ENCODE measurements at places on chromosomes 5 and 9.

- DNase-seq = peak; percentile 65
These were observed 77.1 kb downstream of the SUSD1 start for GRCh38 chr9:112097712-112098688.

DNA sequence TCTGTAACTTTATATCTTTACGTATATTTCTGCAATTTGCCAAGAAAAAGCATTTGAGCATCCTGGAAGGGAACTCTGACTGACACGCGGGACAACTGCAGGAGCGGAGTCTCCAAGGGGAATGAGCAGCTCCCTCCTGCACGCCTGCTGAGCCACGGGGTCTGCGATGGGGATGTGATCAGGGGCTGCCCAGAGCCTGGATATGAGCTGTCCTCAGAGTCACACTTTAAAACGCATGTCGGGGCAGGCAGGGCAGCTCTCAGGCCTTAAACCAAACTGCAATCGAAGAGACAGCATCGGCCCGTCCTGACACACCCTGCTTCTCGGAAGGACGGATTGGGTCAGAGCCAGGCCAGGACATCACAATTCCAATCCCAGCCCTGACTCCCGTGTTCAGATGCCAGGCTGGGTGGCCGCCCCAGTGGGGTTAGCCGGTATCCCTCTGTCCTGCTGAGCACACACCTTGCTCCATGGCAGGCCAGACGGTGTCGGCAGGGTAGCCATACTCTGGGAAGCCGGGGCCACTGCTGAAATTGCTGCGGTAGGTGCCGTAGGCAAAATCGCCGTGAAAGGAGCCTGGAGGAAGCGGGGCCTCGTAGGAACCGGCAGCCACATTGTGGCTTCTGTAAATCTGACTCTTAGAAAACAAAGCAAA is 17.2 kb downstream of the SEC16A start:
- no peak for DNase-seq

DNA sequence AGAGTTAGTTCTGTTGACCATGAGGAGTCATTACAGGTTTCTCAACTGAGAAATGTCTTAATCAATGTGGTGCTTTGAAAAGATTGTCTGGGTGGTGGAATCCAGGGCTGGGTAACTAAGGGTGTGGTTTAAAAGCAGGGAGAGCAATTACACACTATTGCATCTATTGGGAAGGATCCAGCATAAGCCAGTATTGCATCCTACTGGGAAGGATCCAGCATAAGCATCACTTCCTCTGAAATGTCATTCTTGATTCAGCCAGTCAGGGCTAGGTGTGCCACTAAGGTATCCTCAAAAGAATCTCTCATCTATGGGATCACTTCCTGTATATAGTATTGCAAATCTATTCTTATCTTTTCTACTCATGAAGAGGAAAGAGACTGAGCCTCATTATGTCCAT is 38.6 kb downstream of the ELOVL7 start:
- no peak for DNase-seq

DNA sequence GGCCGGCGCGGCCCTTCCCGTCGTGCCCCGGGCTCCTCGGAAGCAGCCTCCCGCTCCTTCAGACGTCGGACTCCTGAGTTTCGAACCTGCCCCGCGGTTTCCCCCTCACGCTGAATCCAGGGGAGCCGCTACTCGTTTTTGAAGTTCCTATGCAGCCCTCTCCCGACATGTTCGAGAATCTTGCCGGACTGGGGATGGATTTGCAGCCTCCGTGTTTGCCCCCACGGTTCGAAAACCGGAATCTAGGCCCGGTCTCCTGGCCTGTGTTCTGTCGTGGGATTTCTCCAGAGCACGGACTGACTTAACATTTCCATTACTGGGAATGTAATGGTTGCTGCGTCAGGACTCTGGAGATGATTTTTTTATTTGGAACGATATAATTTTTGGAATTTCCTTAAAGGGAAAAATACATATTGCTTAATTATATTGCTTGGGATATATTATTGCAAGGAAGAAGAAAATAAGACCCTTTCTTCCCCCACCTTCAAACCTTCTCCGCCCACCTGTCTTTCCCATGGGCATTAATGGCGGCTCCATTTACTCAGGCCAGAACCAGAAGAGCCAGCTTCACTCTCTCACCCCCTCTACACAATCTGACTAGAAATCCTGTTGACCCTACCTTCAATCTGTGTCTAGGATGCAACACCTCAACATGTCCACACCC is 8.5 kb upstream of the MGAT1 start:
- DNase-seq = no peak

DNA sequence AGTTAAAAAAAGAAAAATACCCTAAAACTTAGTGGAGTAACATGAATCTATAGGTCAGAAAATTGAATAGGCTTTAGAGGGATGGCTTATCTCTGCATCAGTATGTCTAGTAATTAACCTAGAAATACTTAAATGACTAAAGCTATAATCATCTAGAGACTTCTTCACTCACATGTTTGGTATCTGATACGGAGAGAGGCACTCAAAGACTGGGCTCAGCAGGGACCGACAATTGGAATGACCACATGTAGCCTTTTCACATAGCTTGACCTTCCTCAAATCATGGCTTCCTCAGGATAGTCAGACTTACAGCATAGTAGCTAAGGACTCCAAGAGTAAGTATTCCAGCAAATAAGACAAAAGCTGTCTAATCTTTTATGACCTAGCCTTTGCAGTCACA is 105.3 kb upstream of the RORB start:
- no peak for DNase-seq

DNA sequence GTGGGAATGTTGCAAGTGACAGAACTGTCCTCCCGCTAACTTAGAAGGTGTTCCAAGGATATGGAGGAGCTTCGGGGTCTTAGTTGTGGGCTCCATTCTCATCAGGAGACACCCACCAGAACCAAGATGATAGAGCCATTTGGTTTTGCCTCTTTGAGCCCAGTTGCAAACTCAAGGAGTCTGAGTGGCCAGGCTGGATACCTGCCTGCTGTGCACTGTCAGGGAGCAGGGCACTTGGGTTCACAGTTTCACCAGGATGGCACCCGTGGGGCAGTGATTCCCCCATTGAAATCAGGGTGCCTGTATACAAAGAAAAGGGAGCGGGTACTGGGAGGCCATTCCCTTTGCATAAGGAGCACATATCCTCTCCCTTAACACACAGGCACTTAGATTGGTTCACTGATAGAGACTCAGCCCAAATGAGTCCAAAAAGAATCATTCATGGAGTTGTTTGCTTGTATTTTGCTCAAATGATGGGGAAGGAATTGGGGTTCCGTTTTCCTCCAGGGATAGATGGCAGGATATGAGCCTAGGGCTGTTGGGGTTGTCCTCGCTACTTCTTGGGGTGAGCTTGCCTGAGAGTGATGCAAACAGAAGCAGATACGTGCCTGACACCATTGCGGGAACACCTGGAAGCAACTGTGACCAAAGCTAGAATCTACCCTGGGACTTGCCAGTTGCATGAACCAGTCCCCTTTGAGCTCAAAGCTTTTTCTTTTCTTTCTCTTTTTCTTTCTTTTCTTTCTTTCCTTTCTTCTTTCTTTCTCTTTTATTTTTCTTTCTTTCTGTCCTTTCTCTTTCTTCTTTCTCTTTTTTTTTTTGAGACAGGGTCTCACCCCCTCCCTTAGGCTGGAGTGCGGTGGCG is 1.3 kb upstream of the PRR7 start:
- DNase-seq = no peak

- DNase-seq = no peak
These were observed 233.7 kb downstream of the ADAMTSL1 start for GRCh38 chr9:18707489-18708205.

DNA sequence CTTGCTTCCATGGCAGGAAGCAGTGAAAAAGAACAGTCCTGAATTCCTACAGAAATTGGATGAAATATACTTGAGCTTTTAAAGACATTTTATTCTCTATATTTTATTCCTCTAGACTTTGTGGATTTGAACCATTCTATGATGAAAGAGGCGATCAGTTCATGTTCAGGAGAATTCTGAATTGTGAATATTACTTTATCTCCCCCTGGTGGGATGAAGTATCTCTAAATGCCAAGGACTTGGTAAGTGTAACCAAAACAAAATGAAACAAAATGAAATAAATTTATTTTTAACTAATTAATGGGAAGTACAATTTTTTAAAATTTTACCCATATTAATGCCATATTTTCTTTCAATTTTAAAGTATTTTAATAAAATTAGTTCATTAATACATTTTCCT is 34.1 kb downstream of the STARD4 start:
- DNase-seq = no peak

DNA sequence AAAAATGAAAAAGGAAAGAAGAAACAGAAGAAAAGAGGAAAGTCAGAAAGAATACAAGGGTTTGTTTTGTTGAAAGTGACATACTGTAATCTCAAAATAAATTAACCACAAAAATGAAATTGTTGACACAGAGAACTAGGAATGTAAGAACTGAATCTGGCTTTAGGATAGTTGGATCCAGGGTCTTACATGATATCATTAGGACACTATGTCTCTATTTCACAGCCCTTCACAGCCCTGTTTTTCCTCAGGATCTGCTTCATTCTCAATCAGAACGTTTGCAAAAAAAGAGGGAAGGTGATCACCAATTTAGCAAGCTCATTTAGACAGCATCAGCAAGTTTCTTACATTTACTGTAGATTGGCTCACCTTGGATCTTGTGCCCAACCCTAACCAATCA is 188.5 kb upstream of the NREP start:
- no peak for DNase-seq

GRCh38 chr9:127981559-127982121 is 851 bp upstream of the EEIG1 start:
- DNase-seq = no peak

DNA sequence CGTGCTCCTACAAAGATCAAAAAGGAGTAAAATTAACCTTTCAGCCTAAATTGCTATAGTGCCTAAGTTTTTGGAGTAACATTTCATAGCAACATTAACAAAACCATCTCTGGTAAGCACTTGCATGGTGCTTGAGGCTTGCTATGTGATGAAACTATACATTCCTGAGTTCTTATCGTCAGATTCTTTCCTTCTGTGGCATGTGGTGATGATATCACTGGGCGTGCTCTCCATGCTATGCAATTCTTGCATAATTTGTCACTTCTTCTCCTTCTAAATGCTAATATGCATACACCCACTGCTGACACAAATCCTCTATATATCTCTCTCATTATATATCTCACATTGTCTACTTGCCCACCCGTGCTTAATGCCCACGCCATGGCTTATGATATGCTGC is 2019.9 kb downstream of the MAT2B start:
- DNase-seq = no peak

GRCh38 chr9:136759001-136759400 is 958 bp upstream of the LCN8 start:
- no peak for DNase-seq

- no peak for DNase-seq
These were observed 585.5 kb upstream of the RGMB start for GRCh38 chr5:98187945-98188344.

DNA sequence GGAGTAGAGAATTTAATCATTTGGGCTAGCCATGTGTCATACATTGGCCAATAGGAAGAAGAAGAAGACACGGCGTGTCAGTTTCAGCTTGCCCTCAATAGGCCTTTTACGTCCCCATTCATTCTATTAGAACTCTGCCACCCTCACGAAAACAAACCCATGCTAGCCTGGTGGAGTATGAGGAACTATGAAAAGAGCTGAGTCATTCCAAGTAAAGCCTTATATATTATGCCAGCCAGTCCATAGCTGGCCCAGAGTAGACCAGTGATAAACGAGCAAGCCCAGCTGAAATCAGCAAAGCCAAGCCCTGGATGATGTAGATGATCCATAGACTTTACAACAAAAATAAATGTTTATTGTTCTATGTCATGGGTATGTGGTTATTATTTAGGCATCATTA is 895.1 kb downstream of the TLE1 start:
- DNase-seq = no peak

DNA sequence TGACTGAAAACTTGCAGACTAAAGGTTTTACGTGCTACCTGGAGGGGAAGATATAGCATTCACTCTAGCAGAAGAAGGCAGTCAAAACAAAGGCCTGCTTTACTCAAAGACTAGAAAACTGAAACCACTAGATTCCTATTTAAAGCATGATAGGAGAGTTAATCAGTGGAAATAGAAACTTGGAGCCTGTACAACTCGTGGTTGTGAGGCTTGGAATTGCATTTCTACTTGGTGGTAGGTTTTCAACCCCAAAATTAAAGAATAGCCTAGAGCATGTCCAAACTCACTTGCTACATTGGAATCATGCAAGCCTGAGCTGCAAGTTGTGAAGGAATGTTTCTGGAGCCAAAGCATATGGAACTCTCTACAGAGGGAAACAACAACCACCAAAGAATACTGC is 1526.4 kb upstream of the NUDT12 start:
- DNase-seq = no peak

DNA sequence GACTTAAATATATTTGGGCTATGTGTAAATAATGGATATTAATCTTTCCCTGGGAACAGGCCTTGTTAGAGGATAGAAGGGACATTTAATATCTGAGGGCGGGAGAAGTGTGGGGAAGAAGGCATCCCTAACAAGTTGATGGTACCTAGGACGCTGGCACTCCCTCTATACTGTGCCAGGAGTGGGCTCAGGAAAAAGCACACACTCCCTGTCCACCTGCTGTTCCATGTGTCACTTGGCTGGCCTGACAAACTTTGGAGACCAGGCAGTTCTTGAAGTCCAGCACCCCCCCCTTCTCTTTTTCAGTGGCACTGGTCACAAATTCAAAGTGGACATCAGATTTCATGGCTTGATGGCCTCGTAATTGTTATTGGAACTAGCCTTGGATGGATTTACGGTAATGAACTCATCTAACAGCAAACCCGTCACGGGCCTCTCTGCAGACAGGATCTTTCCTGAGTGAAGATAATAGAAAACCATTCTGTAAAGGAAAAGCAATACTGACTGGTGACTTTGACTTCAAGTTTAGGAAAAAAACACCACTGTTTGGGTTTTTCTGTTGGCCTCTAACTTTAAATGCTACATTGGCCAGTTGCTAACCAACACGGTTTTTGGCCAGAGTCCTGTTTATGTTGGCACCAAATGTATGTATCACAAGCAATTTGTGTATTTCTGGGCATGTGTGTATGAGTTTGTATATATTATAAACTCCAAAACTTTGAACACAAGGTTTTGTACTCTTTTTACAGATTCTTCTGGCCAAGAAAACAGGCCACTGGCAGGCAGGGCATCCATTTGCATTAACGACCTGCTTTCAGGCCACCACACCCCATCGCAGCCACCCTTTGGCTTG is 552.6 kb downstream of the CCDC171 start:
- DNase-seq = no peak

- DNase-seq = no peak
These were observed 235.8 kb upstream of the VLDLR start for GRCh38 chr9:2385746-2386145.

All from tibial nerve (tissue), 4 donors.